ENCODE measurements at places on chromosomes 5 and 9.

GRCh38 chr5:172740428-172741205, 30.4 kb downstream of the DUSP1 start:
- DNase-seq, result peak; percentile 89

GRCh38 chr9:14089051-14089803, 224.7 kb downstream of the NFIB start:
- no peak for DNase-seq

- no peak for DNase-seq
Observed at GRCh38 chr9:134887219-134887618, 6.6 kb downstream of the FCN2 start.

- peak; percentile 21 for DNase-seq
Observed at GRCh38 chr9:79193001-79193400, 378.8 kb upstream of the TLE4 start.

DNA sequence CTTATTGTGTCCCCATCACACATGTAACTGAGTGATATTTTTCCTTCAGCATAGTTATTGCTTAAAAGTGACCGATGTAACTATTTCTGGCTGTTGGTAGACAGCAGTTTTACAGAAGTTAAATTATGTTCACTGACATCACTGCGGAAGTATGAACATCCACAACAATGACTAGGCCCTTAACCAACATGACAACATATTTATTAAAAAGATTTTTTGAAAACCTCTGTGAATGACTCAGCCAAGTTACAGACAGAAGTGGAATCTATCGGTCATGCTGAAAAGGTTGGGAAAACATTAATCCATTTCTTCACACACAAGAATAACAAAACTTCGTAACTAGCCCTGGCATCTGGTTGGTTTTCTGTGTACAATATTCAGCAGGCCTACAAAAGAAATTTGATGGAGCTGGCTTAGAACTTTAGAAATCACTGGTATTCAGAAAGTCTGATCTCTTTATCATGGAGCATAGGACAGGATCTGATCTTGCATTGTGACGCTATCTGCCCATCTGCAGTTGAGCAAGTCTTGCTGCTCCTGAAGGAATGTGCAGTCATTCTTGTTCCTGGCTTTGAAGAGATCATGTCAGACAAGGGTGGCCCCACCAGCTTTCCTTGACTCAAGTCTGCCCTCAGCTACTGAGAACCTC, 6.5 kb downstream of the GLIS3 start:
- peak; percentile 96 for DNase-seq

DNA sequence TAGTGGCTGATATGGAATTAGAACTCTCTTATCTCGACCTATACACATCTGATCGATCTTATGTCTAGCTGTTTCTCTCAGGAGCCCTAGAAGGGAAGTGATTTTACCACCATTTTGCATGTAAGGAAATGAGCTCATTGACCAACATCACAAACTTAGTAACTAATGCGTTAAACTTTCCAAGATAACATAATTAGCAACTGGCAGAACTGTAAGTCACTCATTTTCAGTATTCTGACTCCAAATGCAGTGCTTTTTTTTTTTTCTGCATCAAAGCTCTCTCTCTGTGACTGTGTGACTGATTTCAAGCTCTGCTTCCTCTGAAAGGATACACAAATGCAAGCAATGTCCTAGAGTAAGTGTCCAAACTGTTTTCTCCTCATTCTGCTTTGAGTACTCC, 68.1 kb upstream of the FBXL7 start:
- DNase-seq, result no peak

DNA sequence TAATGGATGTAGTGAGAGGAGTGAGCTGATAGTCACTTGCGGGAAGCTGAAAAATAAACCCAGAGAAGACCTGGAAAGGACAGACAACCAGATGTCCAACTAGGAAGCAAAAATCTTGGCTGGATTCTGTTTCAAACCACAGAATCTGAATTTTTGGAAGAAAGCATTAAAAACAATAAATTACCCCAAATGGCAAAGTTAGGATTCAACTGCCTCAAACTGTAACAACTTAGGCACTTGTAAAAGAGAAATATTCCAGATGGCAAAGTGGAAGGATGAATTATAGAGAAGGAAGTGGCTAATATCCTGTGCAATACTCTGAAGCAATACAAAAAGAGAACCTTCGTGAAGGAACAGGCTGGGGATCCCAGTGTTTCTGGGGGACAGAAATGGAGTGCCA, 46.8 kb upstream of the SLIT3 start:
- no peak for DNase-seq

- no peak for DNase-seq
Observed at GRCh38 chr5:7146886-7147285, 249.1 kb upstream of the ADCY2 start.

DNA sequence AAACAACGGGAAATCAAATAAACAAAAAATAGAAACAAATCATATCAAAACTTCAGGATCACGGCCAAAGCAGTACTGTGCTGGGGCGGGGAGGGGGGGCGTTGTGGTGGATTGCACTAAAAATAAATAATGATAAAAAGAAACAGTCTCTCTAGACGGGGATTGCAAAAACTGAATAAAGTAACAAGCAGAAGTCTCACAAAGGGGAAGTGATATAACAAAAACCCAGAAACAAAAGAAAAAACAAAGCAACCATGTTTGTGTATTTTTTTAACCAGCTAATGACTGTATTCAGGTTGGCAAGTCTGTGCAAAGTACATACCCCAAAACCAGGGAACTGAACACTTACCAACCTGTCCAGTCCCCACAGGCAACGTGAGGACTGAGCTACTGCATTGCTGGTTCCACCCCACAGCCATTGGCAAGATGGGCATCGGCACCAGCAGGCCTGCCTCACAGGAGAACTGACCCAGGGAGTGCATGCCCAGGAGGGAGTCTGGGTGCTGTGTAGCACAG, 24.1 kb downstream of the BICD2 start:
- DNase-seq, result no peak

GRCh38 chr5:80540691-80541090, 29.4 kb downstream of the ANKRD34B start:
- no peak for DNase-seq

DNA sequence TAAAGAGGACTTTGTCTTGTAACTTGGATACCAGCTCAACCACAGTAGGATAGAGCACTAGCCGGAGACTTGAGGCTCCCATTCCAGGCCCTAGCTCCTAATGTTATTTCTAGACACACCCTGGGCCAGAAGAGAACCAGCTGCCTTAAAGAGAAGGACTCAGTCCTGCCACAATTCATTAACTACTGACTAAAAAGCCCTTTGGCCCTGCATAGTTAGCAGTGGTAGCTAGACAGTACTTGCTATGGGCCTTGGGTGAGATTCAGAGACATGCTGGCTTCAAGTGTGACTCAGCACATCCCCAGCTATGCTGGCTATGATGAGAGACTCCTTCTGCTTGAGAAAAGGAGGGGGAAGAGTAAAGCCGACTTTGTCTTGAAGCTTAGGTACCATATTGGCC, 47.3 kb downstream of the TMEM167A start:
- peak; percentile 18 for DNase-seq

GRCh38 chr9:137237759-137238726, 3.0 kb upstream of the TUBB4B start:
- DNase-seq, result no peak

DNA sequence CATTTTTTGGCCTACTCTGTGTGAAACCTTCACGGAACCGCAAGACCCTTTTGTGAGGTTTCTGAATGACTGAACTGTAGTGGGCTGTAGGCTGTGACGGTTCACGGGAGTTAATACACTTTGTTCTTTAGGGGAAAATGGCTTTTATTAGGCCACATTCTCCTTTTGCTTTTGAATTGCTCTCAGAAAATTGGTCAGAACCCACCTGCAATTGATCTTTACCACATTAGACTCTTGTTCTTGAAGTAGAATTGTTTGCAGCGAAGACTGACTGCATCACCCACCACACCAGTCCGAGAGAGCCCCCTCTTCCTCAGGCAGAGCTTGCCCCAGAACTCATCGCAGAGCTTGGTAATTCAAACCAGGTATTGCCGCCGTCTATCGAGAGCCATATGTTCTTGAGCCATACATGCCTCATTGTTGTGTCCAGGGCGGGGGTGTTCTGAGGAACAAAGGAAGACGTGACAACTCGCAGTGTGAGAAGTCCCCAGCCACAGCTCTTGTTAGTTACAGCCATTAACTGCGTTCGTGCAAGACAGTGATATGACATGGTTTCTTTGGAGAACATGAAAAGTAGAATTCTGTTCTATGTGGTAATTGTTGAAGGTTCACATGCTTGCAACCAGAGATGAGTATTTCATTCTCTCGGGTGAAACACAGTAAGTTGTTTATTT, 166.4 kb upstream of the OTULINL start:
- DNase-seq, result no peak

- DNase-seq, result no peak
Observed at GRCh38 chr9:12916042-12916441, 141.2 kb downstream of the LURAP1L start.

DNA sequence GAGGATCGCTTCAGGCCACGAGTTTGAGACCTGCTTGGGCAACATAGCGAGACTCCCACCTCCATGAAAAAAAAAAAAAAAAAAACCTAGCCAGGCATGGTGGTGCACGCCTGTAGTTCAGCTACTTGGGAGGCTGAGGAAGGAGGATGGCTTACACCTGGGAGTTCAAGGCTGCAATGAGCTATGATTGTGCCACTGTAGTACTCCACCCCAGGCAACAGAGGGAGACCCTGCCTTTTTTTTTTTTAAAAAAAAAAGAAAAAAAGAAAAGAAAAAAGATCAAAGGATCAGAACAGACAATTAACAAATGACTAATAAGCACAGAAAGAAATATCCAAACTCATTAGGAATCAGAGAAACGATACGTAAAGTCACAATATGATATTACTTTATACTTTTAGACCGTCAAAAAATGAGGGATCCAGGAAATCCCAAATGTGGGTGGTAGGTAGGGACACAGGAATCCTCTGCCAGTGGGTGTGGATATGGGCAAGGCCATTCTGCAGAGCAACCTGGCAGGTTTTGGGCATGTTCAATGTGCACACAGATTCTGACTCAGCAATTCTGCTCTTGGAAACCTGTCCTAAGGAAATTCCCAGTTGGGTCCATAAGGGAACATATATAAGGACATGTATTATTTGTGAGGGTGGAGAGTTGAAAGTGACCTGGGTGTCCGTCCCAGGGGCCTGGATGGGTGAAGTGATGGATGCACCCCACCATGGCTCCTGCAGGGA, 144.7 kb upstream of the TBC1D2 start:
- no peak for DNase-seq

DNA sequence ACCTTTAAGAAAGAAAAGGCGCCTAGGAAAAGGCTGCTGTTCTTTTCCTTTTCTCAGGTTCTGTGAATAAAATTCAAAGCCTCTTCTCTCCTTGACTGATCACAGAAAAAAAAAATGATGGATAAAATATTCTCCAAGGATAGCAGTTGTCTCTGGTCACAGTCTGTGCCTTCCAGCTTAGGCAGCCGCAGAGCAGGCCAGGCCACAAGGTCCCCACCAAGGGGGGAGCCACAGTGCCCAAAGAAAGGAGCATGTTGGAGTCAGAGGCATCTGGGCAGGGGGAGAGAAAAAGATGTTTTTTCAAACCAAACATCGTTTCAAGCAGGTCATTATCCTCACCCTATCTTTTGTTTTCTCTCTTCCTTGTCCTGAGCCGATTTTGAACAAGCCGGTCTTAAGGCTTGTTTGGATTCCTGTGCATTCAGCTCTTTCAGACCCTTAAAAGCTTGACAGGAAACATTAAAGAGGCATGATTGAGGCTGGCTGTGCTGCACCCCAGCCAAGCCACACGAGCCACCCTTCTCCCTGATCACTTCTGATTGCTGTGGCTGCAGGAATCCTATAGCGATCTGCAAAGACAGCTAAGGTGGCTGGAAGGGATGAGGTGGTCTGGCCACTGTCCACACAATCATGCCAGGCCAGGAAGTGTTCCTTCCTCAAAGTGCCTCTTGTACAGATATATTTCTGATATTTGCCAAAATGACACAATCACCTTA, 284.6 kb upstream of the TLE4 start:
- DNase-seq, result no peak

GRCh38 chr5:172494630-172495505, 40.5 kb upstream of the SH3PXD2B start:
- no peak for DNase-seq

DNA sequence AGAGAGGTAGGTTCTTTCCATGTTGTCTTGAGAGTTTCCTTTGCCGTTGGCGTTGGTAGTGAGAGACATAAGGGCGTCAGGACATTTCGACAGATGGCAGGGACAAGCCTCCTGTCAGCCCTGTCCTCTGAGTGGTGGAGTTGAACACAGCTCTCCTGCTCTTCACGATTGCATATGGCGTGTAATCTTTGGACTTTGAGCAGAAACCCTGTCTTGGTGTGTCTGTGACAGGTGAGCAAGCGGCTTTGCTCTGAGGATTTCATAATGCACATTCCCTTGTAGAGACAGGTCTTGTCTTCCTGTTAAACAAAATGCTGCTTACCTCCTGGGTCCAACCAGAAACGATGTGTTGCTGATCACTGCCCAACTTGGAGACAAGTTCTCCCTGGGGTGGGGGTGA, 146.5 kb downstream of the NXNL2 start:
- no peak for DNase-seq

- DNase-seq, result peak; percentile 16
Observed at GRCh38 chr5:60010328-60010727, 116.8 kb upstream of the PDE4D start.

GRCh38 chr5:110414360-110414759, 312.1 kb downstream of the TMEM232 start:
- peak; percentile 27 for DNase-seq

- no peak for DNase-seq
Observed at GRCh38 chr5:103228588-103228987, 30.0 kb upstream of the MACIR start.

DNA sequence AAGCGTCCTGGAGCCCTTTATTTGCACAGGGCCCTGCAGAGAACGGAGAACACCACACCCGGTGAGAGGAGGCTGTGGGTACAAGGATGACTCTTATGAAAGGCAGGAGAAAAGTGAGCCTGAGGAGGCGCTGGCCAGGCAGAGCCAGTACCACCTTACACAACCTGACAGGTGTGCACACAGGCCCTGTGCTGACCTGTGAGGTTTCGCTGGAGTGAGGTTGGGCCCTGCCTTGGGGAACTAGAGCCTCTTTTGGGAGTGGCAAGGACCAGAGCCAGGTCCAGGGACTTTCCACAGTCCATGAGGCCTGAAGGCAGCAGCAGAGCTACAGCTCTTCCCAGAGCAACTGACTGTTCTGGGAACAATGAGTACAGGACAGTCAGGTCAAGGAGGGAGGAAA, 3.1 kb downstream of the SRD5A1 start:
- no peak for DNase-seq

DNA sequence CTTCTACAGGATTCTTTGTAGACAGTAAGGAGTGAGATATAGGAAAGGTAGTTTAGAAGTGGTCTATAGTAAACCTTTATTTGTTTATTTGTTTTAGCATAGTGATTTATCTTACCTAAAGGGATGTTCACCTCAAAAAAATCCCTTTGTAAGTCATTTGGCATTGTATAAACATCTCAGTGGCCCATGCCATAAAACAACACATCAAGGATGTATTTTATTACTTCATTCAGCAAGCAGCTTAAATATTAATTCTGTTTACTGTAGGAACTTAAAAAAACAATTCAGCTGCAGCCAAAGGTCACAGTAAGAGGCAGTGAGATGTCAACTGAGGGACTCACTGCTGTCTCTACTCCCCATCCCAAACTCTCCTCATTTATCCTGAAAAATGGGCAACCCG, 452.7 kb downstream of the HINT1 start:
- DNase-seq, result no peak

GRCh38 chr5:179288809-179289185, 56.5 kb downstream of the ADAMTS2 start:
- DNase-seq, result no peak

- DNase-seq, result peak; percentile 73
Observed at GRCh38 chr5:128920345-128921215, 44.7 kb upstream of the SLC27A6 start.

- DNase-seq, result no peak
Observed at GRCh38 chr9:116476935-116477381, 210.1 kb upstream of the TRIM32 start.

Measured in ELR (cell line).